T-helper 22 cell (primary cell): ENCODE measurements at places on chromosomes 13 and 19.

- no peak for DNase-seq
These were observed 45.8 kb downstream of the RUBCNL start for GRCh38 chr13:46341112-46341711.

DNA sequence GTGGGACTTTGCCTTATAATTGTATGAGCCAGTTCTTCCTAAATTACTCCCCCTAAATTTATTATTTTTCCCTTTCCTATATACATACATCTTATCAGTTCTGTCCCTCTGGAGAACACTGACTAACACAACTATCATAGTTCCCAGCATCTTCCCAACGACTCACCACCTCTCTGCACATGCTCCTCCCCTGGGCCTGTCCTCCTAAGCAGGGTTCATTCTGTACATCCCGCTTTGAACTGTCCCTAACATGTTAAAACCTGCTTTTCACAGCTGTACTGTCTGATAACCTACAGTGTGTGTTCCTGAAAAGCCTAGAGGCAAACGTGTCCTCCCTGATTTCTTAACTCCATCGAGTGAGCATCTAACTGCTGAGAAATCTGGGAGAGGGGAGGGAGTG lies 141.7 kb downstream of the EFNB2 start:
- DNase-seq: no peak

GRCh38 chr13:43786766-43787517 lies at the start of gene ENOX1:
Gene ENOX1 (minus strand): TSS chr13:43786972.
- DNase-seq: no peak

DNA sequence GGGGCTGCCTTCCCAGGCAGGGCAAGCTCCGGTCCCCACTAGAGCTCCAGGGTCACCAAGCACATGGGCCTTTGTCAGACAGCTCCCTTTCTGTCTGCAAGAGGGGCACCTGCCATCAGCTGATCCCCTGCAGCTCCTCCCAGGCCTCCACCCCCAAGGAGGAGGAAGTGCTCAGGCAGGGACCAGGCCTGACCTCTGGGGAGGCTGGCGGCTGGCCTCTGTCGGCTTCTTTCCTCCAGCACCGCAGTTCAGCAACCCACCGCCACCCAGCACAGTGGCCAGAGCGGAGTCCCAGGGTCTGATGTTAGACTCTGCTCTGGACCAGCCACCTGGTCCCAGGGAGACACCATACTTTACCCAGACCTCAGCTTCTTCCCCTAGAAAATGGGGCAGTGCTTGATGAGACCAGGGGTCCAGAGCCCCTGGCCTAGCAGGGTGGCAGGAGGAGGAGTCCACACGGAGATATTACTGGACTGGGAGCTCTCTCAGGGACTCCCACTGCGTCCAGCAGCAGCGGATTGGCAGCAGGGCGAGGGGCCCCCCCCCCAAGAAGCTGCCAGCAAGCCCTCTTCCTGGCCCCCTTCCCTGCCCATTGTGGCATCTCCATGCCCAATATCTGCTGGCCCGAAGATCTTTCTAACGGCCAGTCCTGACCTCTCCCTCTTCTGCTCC lies 24.1 kb downstream of the NKPD1 start:
- no peak for DNase-seq

DNA sequence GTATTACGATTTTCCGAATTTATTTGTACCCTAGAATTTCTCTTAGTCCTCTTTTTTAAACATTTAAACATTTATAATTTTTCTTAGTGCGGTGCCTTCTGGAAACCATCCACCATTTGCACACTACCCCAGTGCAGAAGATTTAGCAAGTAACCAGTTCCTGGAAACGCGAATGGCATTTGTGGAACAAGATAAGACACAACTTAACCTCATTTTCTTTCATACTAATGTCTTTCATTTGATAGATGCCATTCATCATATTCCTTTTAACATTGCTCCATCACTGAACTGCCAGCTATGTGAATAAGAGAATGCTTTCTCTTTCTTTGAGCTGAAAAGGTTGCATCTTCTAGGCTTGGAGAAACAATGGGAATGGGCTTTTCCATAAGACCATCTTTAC lies 6.8 kb downstream of the FRY start:
- DNase-seq: no peak

DNA sequence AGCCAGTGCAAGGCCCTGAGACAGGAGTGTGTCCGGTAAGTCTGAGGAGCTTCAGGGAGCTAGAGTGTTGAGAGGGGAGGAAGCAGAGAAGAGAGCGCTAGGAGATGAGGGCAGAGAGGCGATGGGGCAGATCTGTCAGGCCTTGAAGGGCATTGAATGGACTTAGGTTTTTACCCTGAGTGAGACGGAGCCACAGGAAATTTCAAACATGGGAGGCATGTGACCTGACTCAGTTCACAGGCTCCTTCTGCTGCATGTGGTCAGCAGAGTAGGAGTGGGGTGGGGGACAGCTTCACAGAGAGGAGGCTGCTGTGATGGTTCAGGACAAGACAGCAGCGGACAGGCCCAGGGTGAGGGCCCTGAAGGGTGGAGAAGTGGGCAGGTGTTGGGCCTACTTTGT lies 2.5 kb upstream of the FAM98C start:
- no peak for DNase-seq

DNA sequence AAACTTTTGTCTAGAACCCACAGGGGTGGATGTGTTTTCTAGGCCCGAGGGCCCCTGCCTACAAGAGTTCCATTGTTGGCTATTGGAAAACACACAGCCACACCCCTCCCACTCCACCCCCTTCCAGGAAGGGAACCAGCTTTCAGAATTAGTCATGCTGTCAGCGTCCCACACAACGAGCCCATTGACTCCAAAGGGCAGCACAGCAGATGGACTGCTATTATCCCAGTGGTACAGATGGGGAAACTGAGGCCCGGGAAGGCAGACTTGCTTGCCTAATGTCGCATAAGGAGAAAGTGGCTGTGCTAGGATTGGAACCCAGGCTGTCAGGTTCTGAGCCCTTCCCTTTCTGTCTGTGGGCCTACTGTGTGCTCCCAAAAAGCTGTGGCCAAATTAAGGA lies 8.1 kb upstream of the FXYD3 start:
- DNase-seq: no peak
